ENCODE measurements at places on chromosomes 5 and 9. TPM values are rescaled to one million over a fixed set of nuclear protein-coding genes. Genes with fewer than 3 reads are reported as not detected.

The TRIM7 gene
- 12.6 TPM for total RNA-seq

The FAM81B gene
- not detected for total RNA-seq

The ZNF883 gene
- 4.7 TPM for total RNA-seq

The NMUR2 gene
- total RNA-seq: not detected

The PNPLA7 gene
- 0.21 TPM for total RNA-seq

The ADGRD2 gene
- total RNA-seq: not detected

The SNX2 gene
- 62.0 TPM for total RNA-seq

The ENTPD2 gene
- total RNA-seq: not detected

The TICAM2 gene
- 2.4 TPM for total RNA-seq

The PSMB7 gene
- 413 TPM for total RNA-seq

The GPRIN1 gene
- total RNA-seq: 13.1 TPM

The ARAP3 gene
- total RNA-seq: 4.8 TPM

The FUT7 gene
- not detected for total RNA-seq

The CBY3 gene
- total RNA-seq: not detected

The LCN15 gene
- total RNA-seq: not detected

The CHSY3 gene
- 11.8 TPM for total RNA-seq

The DENND4C gene
- 19.5 TPM for total RNA-seq

The TRIM36 gene
- total RNA-seq: 4.2 TPM

The KIF2A gene
- total RNA-seq: 51.3 TPM

The AGXT2 gene
- total RNA-seq: not detected

The CCL21 gene
- not detected for total RNA-seq

The IER5L gene
- 76.5 TPM for total RNA-seq

The UBE2QL1 gene
- not detected for total RNA-seq

The CAMK2A gene
- total RNA-seq: not detected

The SLC4A9 gene
- not detected for total RNA-seq

The SAXO1 gene
- total RNA-seq: not detected

The TSSK1B gene
- total RNA-seq: not detected

The C1QTNF2 gene
- 0.33 TPM for total RNA-seq

The ELAVL2 gene
- total RNA-seq: not detected

The SH3RF2 gene
- total RNA-seq: 18.9 TPM

The KCNIP1 gene
- total RNA-seq: not detected

The IARS1 gene
- 275 TPM for total RNA-seq

The CARTPT gene
- total RNA-seq: not detected

The ECSCR gene
- total RNA-seq: 67.7 TPM

The LIFR gene
- 4.0 TPM for total RNA-seq

The LHX6 gene
- 0.77 TPM for total RNA-seq

The ITK gene
- not detected for total RNA-seq

The NR6A1 gene
- 1.1 TPM for total RNA-seq

The LCN1 gene
- total RNA-seq: not detected

The RNF38 gene
- 8.0 TPM for total RNA-seq

The EHMT1 gene
- 39.1 TPM for total RNA-seq

The CMYA5 gene
- 0.17 TPM for total RNA-seq

The PPP2R2B gene
- total RNA-seq: not detected

The ZNF618 gene
- total RNA-seq: 2.2 TPM

The PIP5KL1 gene
- total RNA-seq: 0.73 TPM

The HAVCR2 gene
- 0.39 TPM for total RNA-seq

The SPEF2 gene
- 1.1 TPM for total RNA-seq

The MARCOL gene
- total RNA-seq: not detected

Data from HT1080 (cell line).